ENCODE measurements at places on chromosomes 3 and 15.

DNA sequence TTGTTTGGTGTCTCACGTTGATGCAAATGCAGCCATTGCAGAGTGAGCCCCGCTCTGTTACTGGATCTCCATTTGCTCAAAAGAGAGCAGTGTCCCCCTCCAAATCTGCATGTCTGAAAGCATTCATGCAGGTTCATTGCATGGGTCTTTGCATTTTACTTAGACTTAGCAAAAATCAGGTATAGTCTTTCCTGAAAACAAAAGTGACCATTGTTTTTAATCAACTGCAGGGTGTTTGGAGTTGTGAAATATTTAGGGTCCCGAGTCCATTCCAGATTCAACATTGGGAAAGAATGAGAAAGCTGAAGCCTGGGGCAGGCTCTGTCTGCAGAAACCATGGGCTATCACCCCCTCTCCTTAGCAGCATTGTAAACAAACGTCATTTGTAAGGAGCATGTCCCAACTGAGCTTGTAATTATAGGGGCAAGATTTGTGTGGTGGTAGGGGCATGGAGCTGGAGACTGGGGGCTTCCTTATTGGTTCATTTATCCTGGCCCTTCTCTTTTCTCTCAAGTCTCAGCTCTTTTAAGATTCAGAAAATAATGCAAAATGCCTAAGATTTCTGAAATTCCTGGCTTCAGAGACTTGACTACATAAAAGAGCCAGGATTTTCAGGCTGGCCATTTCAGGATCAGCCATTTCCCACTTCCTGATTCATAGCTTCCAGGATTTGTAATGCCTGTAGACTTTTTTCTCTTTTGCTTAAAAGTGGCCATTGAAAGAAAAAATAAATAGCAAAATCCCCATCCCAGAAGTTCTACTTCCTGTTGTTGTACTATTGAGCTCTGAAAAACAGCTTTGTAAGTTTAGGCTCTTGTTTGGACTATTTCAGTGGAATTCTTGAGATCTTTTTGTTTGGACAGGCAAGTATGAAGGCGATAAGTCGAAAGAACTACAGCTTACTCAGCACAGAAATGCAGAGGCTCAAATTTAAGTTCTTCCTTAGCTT, 23.0 kb downstream of the IGF1R start:
- DNase-seq, result no peak

DNA sequence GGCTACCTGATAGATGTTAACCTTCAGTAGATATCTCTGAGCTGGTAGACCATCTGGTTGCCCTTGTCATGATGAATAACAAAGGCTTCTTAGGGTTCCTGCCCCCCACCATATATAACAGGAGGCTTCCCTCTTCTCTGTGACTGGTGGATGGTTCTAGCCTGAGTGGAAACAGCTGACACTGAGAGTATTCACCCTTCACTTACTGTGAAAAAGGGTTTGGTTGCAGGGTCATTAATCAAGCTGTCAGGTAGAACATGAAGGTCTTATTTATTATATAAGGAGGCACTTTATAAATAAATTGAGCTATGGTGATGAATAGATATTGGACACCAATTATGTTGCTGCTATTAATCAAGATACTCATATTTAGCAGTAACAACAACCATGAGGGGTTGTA, 58.6 kb downstream of the CACNA2D3 start:
- no peak for DNase-seq

- no peak for DNase-seq
Observed at GRCh38 chr3:157226173-157226847, 66.4 kb upstream of the CCNL1 start.

GRCh38 chr15:82543160-82543559, 2.9 kb upstream of the RPS17 start:
- DNase-seq, result no peak

- DNase-seq, result no peak
Observed at GRCh38 chr3:194986208-194987043, 284.5 kb downstream of the XXYLT1 start.

DNA sequence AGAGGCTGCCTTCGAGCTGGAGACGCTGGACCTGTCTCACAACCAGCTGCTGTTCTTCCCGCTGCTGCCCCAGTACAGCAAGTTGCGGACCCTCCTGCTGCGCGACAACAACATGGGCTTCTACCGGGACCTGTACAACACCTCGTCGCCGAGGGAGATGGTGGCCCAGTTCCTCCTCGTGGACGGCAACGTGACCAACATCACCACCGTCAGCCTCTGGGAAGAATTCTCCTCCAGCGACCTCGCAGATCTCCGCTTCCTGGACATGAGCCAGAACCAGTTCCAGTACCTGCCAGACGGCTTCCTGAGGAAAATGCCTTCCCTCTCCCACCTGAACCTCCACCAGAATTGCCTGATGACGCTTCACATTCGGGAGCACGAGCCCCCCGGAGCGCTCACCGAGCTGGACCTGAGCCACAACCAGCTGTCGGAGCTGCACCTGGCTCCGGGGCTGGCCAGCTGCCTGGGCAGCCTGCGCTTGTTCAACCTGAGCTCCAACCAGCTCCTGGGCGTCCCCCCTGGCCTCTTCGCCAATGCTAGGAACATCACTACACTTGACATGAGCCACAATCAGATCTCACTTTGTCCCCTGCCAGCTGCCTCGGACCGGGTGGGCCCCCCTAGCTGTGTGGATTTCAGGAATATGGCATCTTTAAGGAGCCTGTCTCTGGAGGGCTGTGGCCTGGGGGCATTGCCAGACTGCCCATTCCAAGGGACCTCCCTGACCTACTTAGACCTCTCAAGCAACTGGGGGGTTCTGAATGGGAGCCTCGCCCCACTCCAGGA, 21.1 kb downstream of the NRROS start:
- DNase-seq, result no peak

DNA sequence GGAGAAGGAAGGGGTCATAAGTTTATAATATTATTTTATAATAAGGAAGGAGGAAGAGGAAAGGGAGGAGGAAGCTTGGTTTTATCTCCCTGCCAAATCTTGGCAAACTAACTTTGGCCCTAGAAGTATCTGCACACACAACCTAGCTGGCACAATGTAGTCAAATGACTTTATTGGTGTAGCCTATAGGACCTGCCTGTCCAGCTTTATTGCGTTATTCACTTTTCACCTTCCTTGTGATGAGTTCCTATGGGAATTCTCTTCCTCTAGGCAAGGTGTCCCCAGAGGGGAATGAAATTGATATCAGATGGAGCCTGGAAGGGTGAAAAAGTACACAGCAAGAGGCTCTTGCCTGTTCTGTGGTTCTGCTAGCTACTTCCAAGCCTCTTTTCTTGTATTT, 111.2 kb upstream of the SLC25A36 start:
- DNase-seq, result no peak

DNA sequence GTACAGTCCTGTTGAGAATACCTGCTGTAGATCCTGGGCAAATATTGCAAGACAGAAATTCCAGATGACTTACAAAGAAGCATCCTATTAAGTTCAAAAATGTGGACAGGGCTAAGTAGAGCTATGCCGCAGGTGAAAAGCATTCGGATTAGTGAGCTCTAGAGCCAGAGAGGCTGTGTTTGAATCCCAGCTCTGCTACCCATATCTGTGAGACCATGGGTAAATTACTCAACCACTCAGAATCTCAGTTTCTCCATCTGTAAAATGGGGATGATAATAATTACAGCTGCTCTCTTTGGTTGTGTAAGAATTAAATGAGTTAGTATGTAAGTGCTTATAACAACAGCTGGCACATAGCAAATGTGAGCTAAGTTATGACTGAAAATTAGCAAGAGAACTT, 3.9 kb downstream of the ADAMTS7 start:
- no peak for DNase-seq

- no peak for DNase-seq
Observed at GRCh38 chr15:89899295-89899945, 5.6 kb upstream of the AP3S2 start.

GRCh38 chr3:25306066-25306465, 122.0 kb upstream of the RARB start:
- DNase-seq, result no peak

- DNase-seq, result no peak
Observed at GRCh38 chr3:53803124-53803815, 42.9 kb downstream of the CHDH start.

- DNase-seq, result no peak
Observed at GRCh38 chr3:155069729-155070128, 10.4 kb upstream of the MME start.

DNA sequence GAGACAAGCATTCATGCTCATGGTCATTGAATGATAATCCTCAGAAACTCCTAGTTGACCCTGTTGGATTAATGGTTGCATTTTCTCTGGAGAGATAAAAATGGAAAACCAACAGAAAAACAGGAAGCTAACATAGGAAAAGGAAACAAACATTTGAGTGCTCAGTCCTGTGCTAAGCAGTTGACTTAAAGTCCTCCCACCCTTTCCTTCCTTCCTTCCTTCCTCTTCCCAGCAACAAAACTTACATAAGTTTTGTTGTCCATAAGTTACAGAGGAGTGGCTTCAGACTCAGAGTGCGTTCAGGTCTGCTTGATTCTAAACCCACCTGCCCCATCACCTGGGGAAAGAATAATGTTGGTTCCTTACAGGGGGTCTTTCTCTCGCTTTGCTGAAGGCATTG, 163.8 kb upstream of the RGMA start:
- DNase-seq, result no peak

DNA sequence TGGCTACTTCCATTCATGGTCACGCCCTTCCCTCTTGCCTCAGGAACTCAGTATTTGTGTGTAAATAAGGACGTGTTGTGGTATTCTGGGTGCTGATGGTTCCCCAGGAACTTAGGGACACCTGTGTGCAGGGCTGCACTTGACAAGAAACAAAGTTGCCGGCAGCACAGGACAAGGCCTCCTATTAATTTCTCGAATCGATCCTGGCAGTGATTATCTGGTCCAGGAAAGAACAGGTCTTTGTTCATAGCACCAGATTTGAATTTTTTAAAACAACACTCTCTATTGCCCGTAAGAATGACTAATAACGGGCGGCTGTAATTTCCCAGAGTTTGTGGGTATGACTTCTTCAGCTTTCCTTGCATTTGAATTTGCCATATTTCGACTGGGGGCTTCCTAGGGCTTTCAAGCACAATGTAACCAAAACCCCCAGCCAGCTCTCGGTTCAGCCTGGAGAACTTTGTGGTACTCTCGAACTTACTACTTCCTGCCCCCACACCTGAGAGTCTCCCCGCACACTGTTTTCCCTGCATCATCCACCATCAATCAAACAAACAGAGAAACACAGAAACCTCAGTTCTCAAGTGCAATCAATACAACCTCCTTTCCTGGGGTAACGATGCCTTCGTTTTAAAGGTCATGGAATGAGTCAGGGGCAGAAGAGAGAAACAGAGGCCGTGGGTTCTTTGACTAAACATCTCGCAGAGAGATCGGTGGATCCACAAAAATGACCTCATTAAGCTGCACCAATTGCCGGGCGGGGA, 241.7 kb upstream of the ICE2 start:
- DNase-seq, result no peak

- no peak for DNase-seq
Observed at GRCh38 chr15:98304371-98304770, 343.9 kb downstream of the ARRDC4 start.

DNA sequence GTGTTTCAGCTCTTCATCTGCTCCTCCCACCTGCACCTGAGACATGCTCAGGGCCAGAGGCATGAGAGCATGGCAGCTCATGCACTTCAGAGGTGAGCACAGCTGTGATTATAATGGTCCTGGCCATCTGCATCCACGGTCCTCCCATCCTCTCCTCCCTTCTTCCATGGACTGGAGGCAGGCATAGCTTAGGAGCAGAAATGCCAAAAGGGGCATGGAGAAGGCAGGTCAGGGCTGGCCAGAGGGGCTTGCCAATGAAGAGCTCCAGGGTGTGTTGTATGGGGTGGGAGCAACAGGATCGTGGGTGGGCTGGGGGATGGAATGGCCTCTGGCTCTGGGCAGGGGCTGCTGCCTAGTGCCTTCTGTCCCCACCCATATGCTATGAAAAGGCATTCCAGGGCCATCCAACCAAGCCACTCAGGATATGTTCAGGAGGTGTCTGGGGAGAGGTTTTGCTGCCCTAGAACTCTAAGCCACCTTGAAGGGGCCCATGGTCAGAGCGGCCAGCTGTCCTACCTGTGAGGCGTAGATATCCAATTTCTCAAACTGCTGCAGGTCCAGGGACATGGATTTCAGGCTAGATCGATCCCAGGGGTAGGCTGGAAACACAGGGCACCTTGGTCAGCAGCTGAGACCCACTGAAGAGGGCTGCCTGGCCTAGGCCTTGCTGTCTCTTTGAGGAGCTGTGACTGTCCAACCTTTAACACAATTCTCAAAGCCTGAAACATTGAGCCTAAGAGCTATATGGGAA, 26.1 kb downstream of the KY start:
- DNase-seq, result no peak

GRCh38 chr3:190870127-190870526, 7.6 kb upstream of the GMNC start:
- DNase-seq, result no peak

DNA sequence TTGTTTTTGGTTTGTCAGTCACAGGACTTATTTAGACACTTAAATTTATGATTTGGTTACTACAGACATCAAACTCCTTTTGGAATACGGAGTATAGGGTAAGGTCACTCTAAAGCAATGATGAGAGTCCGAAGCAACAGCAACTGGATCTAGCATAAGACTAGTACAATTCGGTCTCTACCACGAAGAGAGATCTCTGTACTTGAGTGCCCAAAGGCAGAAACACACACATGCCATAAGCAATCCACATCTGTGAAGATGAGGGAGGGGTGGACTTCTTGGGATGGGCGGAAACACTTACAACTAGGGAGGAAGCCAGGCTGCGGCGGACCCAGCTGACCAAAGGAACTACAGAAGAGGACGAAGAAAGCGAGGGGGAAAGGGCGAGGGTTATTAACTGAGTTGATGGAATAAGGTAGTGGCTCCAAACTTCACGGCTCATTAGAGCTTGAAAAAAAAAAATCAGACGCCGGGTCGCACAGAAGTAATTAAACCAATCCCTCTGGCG, 595 bp downstream of the DPH6 start:
- peak; percentile 31 for DNase-seq

DNA sequence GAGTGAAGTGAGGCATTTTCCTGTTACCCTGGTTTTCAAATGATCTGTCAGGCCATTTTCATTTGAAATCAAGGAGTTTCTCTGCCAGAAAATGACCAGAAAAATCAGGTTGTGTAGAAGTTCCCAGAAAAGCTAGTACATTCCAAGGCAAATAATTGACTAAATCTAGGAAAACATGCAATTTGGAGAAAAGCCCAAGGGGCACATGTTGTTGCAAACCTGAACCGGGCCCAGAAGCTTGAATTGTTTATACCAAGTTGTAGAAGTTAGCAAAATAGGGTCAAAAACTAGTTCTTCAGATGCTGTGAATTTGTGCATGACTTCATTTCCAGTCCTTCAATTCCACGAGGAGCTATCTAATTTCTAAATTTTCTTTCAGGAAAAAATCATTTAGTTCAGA, 31.0 kb downstream of the TRIM42 start:
- no peak for DNase-seq

- DNase-seq, result no peak
Observed at GRCh38 chr3:114879059-114880031, 267.7 kb downstream of the ZBTB20 start.

GRCh38 chr15:28107111-28107903, 8.2 kb upstream of the OCA2 start:
- DNase-seq, result no peak

- DNase-seq, result no peak
Observed at GRCh38 chr3:24923570-24923969, 428.9 kb upstream of the THRB start.

All from neural crest cell (in vitro differentiated cells).